ENCODE measurements at places on chromosomes 5 and 9.

DNA sequence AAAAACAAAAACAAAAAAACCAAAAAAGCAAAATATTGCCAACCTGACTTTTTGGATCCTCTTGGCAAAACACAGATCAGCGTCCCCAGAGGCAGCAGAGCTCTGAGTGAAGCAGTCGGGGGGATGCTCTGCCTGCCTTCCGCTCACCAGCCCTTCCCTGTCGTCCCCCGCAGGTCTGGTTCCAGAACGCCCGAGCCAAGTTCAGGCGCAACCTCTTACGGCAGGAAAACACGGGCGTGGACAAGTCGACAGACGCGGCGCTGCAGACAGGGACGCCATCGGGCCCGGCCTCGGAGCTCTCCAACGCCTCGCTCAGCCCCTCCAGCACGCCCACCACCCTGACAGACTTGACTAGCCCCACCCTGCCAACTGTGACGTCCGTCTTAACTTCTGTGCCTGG lies 20.7 kb downstream of the LHX2 start:
- no peak for DNase-seq

- DNase-seq = no peak
Measured at GRCh38 chr5:10445352-10445751, 3.7 kb downstream of the ROPN1L start.

DNA sequence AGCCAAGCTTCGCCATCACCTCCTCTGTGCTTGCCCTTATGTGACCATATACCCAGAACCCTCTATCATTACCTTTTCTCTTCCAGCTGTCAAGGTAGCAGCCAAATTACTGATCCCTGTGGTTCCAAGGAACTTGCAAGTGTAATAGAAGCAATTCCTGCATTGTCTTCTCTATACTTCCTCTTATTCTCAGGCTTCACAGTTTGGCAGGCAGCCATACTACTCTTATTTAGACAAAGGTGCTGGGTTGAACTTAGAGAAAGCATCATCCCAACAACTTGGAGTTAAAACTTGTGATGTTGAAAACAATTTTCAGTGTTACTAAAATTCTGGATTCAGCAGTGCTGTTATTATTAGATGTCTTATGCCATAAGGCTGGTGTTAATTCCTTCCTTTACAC lies 93.2 kb downstream of the NLN start:
- no peak for DNase-seq

- DNase-seq = no peak
Measured at GRCh38 chr9:93315118-93315517, 131.2 kb downstream of the WNK2 start.

GRCh38 chr9:128972956-128973355 lies 25.5 kb downstream of the NUP188 start:
- DNase-seq = no peak

GRCh38 chr5:4124221-4124970 lies 528.8 kb downstream of the IRX1 start:
- no peak for DNase-seq

GRCh38 chr9:116368680-116369079 lies 215.1 kb downstream of the PAPPA start:
- DNase-seq = no peak
